ENCODE measurements at places on chromosomes 1 and 21.

GRCh38 chr1:94385308-94385929 lies 32.8 kb upstream of the ABCD3 start:
- DNase-seq, result no peak

DNA sequence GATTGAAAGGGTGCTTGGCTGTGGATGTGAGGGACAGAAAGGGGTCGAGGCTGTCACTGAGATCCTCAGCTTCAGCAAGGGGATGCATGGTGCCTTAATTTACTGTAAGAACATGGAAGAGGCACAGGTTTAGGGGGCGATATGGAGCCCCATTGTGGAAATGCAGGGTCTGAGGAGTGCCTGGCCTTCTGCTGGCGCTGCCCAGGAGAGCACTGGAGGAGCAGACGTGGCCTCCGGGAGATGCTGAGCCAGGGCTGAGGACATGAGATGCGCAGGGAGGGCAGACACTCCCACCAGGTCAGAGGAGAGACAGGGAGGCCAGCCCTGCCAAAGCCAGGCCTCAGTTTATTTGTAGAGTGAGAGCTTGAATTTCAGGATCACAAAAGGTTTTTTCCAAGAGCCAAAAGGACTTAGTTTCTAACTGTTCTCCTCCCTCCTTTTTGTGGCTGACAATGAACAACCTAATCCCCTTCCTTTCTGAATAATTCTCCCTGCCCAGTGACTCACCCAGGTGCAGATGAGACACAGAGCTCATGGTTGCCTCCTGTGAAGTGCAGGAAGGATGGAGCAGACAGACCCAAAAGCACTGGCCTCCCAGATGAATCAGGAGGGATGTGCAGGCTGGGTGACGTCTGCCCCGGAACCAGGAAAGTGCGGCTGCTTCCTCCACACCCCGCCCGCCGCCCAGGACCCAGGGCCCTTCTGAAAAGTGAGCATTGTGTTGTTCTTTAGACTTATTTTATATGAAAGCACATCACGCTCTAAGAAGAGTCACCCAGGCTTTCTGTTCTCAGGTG lies 73.0 kb upstream of the TMPRSS2 start:
- no peak for DNase-seq

DNA sequence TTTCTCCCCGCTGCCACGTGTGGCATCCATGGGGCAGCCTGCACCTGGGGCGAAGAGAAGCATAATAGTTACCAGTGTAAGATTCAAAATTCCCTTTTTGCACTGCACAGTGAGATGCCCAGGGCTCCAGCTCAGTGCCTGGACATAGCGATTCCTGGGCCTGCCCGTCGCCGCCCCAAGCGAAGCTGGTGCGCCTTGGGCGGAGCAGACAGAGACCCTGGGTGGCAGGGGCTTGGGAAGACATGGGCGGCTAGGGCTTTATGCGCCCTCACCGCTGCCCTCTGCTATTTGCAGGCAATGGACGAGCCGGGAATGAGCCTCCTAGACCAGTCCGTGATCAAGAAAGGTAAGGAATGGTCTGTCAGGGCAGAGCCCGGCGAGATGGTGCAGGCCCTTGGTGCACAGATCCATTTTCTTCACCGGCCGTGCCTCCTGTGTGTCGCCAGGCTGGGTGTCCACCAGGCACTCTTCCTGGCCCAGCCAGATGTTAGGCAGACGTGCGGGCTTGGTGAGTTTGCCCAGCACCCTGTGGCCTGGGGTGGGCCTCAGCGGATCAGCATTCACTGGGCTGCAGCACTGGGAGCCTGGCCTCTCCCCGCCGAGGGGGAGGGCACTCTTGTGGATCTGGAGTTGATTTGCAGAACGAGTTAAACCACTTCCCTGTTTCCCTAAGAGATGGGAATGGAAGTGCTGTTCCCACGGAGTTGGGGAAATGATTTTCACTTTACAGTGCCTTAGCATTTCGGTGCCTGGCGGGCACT lies 1.7 kb downstream of the TFAP2E start:
- DNase-seq, result no peak

- DNase-seq, result peak; percentile 30
Observed at GRCh38 chr1:6486433-6487011, 4.9 kb downstream of the PLEKHG5 start.

DNA sequence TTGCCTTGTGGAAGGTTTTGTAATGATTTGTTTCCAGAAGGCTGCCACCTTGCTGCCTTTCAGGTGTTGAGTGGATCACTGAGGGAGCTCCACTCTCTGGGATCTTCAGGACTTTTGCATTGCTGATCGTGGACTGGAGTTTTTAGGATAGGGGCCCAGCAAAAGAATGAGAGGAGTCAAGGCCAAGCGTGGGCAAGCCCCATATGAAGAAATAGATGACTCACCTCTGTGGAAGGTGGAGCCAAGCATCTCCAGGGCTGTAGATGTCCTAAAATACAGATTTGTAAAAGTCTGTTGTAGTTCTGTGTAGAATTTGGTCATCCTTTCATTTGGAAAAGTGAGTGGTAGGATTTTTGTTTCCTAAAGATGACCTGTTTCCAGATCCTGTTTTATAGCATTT lies 67.0 kb downstream of the ST3GAL3 start:
- DNase-seq, result no peak

DNA sequence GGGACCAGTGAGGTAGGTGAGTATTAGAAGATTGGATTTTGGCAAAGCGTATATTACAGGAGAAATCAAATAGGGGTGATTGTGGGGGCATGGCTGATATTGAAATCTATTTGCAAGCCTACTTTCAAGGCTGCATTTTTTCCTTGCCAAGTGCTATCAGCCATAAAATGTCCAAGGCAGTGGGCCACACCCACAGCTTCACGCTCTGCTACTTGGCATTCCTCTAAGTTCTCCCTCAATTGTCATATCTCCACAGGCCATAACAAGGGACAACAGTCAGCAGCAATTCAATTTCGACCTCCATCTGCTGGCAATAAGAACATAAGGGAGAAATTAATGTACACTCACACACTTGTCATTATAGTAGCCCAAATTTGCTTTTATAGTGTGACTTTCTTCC lies 667.1 kb upstream of the PKN2 start:
- no peak for DNase-seq
